ENCODE measurements at places on chromosomes 6 and 20.

DNA sequence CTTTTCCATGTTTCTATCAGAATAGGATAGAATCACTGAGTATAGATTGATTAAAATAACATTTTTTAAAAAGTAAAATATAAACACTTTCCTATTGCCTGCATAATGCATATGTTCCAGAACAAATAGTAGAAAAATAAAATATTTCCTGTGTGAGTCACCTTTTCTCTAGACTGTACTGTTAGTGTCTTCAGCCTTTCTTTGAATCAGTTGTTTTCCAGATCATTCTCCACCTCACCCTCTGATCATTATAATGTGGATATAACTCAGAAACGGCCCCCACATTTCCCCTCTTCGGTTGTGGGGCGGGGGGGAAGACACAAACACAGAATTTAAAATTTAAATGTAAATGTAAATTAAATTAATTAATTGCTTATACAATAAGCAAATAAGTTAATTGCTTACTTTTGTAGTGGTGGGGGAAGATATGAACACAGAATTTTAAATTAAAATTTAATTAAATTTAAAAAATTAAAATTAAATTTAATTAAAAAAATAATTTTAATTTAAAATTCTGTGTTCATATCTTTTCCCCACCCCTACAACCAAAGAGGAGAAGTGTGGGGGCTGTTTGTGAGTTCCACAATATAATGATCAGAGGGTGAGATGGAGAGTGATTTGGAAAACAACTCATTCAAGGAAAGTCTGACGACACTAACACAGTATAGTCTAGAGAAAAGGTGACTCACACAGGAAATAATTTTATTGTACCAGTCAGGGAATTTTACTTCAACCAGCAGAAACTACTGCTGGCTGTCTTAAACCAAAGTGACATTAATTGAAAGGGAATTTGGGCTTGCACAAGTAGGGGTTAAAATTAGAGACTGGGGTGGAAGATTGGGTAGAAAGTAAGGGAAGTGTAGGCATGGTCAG, 37.1 kb upstream of the PROKR2 start:
- DNase-seq: no peak

- DNase-seq: no peak
Measured at GRCh38 chr20:43840382-43841070, 74.1 kb upstream of the TOX2 start.

- DNase-seq: no peak
Measured at GRCh38 chr6:169363590-169363989, 109.9 kb upstream of the THBS2 start.

- DNase-seq: no peak
Measured at GRCh38 chr6:50361641-50362331, 312.1 kb upstream of the DEFB112 start.

GRCh38 chr6:26205161-26205624, 118.0 kb downstream of the HFE start:
- no peak for DNase-seq
